ENCODE measurements at places on chromosomes 7 and 10.

DNA sequence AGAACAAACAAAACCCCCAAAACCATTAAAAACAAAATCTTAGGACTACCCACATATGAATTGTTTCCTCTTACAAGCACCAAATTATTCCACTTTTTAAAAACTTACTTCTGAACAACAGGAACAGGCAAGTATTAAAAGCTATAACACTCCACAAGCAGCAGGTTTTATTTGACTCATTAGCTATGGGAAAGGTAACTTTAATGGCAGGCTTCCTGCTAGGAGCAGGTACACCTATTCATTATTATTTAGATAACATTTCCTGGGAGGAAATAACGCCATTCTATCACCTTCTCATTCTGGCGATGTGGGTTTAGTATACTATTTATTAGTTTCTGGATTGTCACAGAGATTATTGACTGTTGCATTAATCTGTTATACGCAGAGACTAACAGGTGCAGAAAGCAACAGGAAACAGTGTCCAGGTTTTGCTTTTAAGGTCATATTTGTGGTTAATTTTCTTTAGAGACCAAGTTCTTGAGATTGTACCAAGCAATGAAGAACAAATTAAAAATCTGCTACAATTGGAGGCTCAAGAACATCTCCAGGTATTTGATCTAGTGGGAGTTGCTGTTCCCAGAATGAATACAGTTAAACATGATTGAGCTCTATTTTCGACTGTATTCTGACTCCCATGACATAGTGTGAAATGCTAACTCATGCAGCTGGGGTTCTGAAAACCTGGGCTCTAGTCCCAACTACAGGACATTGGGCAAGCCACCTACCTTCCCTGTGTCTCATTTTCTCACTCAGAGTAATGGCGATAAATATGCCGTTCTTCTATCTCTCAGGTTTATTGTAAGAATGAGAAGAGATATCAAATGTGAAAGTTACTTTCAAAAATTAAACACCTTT, 2.0 kb downstream of the CPA2 start:
- no peak for DNase-seq

- DNase-seq = no peak
These were observed 188.5 kb upstream of the ANK3 start for GRCh38 chr10:60578217-60578616.

DNA sequence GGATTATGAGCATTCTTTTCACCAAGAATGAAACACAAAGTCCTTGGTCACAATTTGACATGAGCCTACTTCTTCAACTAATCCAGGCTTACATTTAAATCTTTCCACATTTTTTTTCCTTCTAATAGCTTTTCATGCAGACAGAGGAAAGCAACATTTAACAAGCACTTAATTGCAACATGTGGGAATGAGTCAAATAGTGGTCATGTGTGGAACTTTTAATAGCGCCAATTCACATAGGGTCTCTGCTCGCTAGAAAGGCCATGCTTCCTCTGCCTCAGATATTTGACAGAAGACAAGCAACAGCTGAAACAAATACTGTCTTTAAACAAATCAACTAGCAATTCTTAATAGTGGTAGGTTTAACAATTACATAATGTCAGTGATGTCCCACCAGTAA, 285.9 kb upstream of the ETV1 start:
- DNase-seq = no peak

- no peak for DNase-seq
These were observed 66.2 kb downstream of the FAM241B start for GRCh38 chr10:69696073-69696731.

DNA sequence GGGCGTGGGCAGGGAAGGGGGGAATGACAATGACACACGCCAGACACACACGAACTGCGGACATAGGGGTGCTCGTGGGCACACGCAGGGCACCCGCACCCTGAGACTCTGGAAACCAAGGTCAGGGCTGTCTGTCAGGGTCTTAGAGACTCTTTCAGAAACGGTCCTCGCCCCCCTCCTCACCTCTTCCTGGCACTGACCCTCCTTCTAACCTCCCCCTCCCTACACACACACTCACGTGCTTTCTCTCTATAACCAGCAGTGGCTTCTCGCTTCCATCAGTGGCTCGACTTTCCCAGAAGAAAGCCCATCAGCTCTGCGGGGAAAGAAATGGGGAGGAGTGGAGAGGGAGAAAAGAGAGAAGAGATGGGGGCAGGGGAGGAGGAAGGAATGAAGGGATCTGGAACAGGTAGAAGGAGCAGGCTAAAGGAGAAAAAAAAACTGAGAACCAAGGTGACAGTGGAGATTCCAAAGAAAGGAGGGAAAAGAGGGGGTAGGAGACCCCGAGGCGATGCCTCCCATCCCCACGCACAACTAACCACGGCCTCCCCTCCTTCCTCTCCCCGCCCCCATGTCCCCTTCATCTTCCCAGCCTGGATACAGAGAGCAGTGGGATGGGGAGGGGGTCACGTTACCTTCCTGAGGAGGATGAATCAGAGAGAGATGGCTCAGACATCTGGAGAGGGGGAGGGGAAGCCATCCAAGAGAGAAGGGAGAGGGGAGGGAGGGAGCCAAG, 1.7 kb upstream of the VGF start:
- DNase-seq = no peak

GRCh38 chr7:98869027-98869596, 702 bp downstream of the TMEM130 start:
- DNase-seq = no peak

- DNase-seq = no peak
These were observed 238.8 kb downstream of the BAMBI start for GRCh38 chr10:28915989-28916588.

DNA sequence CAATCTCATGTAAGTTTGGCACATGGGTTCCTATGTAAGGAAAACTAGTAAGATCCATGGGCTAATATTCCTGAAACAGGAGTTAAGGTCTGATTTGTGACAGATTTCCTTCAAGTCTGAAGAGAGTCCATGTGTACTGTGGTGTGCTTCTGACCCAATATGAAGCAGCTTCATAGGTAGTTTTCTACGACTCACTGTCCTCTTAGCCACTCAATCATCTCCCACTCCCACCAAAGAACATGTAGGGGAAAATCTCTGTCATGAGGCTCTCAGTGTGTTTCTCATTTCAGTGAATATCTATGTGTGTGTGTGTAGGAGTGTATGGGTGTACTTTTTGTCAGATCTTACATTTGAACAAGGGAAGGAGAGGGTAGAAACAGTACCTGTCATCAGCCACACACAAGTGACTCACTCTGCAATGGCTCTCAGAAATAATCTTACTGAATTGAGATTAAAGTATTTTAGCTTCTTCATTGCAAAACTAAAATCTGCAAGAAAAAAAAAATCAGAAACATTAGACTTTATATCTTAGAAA, 31.1 kb downstream of the RELN start:
- DNase-seq = no peak

DNA sequence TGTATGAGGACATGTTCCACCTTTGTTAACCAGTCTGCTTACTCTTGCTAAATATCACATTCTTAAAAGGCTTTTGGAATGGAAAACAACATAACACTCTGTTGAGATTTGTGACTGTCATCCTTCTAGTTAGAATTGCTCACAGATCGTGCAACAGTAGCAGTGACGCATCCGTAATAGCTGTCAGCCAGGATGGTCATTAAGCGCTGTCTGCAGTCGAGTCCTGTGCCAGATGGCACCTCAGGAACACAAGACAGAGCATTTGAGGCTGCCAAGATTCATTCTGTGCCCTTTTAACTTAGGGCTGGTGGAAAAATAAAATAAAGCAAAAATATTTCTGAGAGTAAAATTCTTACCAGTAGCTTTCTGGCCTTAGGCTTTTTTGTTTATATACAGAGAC, 348.6 kb downstream of the ANKRD7 start:
- peak; percentile 6 for DNase-seq

DNA sequence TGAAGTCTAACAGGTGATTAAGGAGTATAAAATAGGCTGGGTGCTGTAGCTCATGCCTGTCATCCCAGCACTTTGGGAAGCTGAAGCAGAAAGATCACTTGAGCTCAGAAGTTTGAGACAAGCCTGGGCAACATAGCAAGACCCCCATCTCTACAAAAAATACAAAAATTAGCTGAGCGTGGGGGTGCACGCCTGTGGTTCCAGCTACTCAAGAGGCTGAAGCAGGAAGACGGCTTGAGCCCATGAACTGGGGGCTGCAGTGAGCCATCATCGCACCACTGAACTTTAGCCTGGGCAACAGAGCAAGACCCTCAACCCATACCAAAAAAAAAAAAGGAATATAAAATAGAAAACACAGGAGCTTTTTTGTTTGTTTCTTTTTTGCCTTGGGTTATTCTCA, 47.4 kb downstream of the DCLRE1A start:
- DNase-seq = no peak

GRCh38 chr10:121337427-121337826, 260.8 kb downstream of the FGFR2 start:
- DNase-seq = no peak

DNA sequence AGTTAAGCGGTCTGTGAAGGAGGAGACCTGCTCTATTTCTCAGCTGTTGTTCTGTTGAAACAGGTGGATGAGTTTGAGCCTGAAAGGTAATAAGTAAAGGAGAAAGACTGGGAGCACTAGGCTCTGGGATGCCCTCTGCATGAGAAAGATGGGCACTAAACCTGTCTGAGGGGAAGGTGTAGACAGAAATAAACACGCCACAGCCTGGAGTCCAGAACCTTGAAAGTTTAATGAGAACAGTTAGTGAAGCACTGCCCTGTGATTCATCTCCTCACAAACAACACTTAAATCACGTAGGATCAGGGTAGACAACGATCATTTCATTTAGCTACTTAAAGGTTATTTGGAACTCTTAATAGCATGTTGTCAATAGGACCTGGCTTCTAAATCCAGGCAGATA, 193.1 kb downstream of the PHTF2 start:
- no peak for DNase-seq

- DNase-seq = no peak
These were observed 4.9 kb downstream of the NRCAM start for GRCh38 chr7:108451296-108451848.

DNA sequence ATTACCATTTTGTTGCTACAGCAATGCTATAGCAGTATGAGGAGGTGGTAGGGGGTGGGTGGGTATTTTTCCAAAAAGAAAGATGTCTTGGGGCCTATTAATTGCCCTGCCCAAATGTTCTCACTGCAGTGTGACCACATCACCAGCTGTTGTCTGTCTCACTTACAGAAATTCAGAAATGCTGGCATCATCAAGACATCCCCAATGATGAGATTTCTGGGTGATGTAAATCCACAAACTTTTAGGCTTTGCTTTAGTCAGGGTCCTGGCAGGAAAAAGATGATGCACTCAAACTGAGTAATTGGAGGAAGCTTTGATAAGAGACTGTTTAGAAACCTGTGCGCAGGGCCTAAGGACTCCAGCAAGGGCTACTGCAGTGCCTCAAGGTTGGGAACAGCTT, 56.2 kb upstream of the OPN4 start:
- no peak for DNase-seq

DNA sequence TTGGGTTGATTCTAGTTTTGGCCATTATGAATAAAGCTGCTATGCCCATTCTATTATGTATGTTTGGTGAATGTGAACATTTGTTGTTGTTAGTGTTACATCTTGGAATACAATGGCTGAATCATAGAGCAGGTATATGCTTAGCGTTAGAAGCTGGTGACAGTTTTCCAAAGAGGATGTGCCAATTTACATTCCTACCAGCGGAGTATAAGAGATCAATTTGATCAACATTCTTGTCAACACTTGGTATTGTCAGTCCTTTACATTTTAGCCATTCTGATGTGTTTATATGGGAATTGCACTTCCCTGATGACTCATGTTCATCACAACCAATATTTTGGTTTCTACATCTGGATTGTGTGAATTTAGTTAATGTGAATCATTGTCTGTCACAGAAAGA, 37.8 kb upstream of the COBL start:
- DNase-seq = no peak

DNA sequence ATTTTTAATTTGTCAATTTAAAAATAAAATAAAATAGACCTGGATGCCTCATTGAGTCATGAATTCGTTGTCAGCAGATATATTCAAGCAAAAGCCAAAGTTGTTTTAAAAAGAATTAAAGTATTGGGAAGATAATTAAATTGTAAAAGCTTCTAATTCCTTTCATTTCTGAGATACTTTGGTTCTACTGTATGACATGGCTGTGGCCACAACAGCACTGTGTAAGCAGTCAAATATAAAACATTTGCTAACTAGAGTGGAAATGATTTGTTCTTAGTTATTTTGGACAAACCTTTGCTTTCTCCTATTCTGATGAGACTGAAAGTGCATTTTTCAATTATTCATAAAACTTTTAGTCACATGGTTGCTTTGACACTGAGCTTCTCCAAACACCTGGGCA, 143.6 kb upstream of the FAM13C start:
- no peak for DNase-seq

DNA sequence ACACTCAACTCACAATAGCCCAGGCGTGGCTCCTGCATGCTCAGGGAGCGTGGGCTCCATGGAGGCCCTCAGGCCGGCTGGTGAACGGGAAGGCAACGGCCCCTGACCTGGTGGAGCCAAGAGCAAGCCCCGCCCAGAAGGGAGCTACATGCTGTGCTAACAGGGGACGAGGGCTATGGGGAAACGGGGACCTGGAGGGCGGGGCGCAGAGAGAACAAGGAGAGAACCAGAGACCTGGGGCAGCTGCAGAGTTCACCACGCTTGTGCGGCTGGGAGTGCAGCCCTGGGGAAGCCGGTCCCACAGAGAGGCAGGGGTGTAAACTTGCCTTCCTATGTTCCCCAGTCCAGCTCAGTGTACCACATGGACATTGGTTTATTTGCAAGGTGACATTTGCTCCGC, 69.2 kb upstream of the PPP2R2D start:
- DNase-seq = no peak

- DNase-seq = no peak
These were observed 123.8 kb downstream of the KCNMA1 start for GRCh38 chr10:77513781-77514331.

GRCh38 chr7:1894906-1895663, 225.0 kb downstream of the ELFN1 start:
- no peak for DNase-seq

GRCh38 chr7:41637049-41637448, 65.8 kb downstream of the INHBA start:
- no peak for DNase-seq

DNA sequence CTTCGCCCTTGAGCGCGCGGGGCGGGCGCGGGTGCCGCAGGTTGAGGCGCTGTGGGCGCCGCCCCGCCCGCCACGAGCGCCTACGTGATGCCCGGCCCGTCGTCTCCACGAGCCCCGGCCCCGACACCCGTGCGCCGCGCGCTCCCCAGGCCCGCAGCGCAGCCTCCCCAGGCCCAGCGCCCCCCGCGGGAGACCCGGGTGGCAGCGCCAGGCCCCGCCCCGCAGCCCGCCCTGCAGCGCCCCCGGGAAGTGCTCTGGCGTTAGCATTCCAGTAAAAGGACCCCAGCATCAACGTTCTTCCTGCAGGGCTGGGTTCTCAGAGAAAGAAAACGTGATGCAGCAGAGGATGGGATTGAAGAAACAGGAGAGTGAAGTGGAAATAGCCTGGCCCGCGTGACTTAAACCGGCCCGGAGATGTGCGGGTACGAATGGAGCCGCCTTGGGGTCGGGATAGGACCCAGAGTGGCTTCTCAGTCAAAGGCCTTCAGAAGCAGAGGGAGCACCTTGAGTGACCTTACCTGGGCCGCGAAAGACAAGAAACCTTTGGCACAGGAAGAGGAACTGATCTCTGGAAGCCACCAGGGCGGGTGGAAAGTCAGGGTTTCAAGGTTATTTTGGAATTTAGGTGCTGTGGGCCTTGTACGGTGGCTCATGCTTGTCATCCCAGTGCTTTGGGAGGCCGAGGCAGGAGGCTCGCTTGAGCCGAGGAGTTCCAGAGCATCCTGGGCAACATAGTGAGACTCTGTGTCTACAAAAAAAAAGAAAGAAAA, 1.8 kb downstream of the PFKP start:
- peak; percentile 58 for DNase-seq
